Activated CD4-positive, alpha-beta memory T cell treated with anti-CD3 and anti-CD28 coated beads, Interleukin-2, amount 10 ng/mL, durations not matched to agents 7 days and 5 days (primary cell): ENCODE measurements at places on chromosomes 2 and 18. TPM values are rescaled to one million over a fixed set of nuclear protein-coding genes. Genes with fewer than 3 reads are reported as not detected.
A peak's percentile ranks its signal among the peaks of the same experiment; 100 is the strongest.

- DNase-seq, result no peak
Observed at GRCh38 chr2:27714851-27715291, 51.2 kb downstream of the SLC4A1AP start.

DNA sequence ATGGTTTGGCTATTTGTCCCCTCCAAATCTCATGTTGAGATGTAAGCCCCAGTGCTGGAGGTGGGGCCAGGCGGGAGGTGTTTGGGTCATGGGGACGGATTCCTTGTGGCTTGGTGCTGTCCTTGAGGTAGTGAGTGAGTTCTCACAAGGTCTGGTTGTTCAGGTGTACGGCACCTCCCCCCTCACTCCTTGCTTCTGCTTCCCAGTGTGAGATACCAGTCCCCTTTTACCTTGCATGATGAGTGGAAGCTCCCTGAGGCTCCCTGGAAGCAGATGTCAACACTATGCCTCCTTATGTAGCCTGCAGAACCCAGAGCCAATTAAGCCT is 232.6 kb downstream of the LDLRAD4 start:
- no peak for DNase-seq

DNA sequence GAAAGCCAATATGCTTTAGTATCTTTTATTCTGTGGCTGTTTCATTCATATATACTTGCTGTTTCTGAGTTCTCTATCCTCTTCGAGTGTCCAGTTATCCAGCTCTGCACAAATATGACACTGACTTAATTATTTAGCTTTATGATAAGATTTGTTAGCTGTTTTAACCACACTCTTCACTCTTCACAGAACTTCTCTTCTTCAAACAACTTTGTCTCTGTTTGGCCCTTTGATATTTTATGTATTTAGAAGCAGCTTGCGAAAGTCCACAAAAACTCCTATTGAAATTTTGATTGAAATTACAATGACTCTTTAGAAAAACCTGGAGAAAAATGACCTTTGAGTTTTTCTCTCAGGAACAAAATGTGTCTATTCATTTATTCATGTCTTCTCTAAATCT is 407.0 kb downstream of the CPS1 start:
- no peak for DNase-seq

DNA sequence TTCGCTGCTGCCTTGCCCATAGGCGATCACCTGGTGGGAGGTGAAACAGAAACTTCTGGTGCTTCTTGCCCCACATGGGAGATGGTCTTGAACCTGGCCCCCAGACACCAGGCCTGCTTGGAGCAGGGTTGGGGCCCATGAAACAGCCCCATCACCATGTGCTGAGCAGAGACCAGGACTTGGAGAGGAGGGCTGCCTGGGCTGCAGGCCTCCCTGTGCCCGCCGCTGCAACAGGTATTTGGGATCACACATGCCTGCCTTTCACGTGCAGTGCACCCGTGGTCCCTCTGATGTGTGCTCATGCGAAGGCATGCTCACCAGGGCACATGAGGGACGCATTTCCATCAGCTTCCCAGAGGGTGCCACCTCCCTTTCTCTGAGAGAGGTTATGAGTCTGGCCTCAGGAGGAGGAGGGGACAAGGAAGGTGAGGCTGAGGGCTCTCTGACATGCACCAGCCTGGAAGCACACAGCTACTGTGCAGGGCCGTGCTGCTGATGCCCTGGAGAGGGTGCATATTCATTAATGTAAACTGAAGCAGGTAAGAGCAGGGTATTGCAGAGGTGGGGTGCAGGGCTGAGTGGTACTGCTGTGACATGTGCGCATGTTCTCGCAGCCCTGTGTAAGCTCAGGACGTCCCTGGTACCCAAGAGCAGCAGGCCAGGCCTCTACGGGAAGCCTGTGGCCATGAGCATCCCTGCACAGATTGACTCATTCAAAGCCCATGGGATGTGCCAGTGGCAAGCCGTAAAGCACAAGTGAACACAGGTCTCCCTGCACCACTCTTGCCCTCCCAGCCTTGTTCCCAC is 4.2 kb upstream of the OXER1 start:
- no peak for DNase-seq

GRCh38 chr2:124633812-124634211 is 608.7 kb downstream of the CNTNAP5 start:
- DNase-seq, result no peak

DNA sequence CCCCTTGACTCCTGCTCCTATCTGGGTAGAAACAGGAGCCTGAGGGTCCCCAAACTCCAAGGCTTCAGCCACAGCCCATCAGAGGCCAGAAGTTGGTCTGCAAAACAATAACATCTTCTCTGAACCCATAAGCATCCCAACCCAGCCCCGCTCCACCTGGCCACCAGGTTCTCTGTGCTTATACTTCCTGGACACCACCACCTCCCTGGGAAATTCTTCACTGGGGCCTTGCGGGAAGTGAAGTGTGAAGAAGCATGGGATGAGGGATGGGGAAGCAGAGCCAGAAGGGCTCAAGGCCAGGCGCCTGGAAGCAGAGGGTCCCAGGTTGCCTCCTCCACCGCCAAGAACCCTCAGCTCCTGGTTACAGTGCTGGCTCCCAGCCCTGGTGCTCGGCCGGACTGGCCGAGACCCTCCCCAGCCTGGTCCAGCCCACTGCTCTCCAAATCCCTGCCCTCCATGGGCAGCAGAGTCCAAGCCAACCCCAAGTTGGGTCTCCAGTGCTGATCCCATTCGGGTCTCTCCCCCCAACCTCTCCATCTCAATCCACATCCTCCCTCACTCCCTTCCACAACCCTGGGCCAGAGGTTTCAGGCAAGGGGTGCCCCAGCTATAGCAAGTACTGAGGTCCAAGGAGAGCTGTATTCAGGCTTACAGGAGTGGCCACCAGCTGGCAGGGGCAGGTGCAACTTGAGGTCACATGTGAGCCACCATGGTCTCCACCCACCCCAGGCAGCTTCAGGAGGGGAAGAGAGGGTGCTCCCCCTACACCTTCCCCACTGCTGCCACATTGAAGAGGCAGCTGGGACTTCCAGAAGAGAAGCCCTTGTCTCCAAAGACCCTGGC is 60.7 kb downstream of the TNS1 start:
- no peak for DNase-seq

- DNase-seq, result no peak
Observed at GRCh38 chr2:127101756-127102477, 5.0 kb downstream of the BIN1 start.

DNA sequence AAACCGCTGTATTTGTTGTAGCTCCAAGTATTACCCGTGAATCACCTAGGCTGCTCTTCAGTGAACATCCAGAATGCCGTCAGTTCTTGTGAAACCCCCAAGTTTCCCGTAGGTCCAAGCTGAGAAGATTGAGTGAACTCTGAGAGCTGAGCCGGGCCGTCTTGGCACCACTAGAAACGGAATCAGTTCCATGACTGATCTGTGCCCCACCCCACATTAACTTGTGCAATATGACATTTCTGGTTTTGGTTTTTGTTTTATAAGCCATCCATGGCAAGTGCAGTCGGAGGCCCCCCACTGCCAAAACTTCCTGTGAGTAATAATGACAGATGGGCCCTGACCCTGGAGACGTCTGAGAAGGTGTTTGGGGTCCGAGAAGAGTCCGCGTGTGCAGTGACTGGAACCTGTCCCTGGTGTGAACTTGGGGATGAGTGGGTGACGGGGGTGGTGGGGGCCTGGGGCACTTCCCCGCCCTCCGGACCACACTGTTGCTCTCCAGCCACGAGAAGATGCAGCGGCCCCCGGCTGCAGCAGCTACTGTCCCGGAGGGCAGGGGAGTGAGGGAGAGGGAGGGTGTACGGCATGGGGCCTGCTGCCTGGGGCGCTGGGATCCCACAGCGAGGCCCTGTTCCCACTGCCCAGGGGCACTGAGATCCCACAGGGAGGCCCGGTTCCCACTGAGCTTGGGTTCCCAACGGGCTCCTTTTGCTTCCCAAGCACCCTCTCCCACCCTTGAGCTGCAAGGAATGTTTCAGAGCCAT is 26.5 kb downstream of the NFATC1 start:
- DNase-seq, result no peak

DNA sequence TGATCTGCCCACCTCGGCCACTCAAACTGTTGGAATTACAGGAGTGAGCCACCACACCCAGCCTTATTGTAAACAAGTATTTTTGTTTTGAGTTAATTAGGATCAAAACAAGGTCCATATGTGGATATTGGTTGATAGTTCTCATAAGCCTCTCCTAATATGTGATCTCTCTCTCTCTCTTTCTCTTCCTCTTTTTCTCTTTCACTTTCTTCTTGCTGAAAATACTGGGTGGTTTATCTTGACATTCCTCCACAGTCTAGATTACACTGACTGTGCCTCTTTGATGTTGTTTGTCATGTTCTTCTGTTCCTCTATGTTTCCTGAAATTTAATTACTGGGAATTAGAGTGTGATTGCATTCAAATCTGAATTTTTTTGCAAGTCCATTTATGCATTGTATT is 547.5 kb upstream of the NRXN1 start:
- DNase-seq, result no peak

- no peak for DNase-seq
Observed at GRCh38 chr2:12903272-12903671, 186.5 kb downstream of the TRIB2 start.

DNA sequence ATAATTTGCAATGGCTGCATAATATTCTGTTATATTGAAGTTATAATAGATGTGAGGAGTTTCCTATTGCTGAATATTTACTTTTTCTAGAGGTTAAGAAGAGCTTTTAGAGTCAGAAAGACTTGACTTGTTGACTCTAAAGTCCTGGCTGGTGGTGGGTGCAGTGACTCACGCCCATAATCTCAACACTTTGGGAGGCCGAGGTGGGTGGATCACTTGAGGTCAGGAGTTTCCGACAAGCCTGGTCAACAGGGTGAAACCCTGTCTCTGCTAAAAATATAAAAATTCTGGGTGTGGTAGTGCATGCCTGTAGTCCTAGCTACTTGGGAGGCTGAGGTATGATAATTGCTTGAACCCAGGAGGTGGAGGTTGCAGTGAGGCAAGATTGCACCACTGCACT is 33.9 kb upstream of the ATIC start:
- no peak for DNase-seq

- peak; percentile 30 for DNase-seq
Observed at GRCh38 chr18:59272891-59273758, at the start of gene RAX. TSS of gene RAX (minus strand) at chr18:59273454. CDS start at chr18:59273206, 248 bp downstream.

DNA sequence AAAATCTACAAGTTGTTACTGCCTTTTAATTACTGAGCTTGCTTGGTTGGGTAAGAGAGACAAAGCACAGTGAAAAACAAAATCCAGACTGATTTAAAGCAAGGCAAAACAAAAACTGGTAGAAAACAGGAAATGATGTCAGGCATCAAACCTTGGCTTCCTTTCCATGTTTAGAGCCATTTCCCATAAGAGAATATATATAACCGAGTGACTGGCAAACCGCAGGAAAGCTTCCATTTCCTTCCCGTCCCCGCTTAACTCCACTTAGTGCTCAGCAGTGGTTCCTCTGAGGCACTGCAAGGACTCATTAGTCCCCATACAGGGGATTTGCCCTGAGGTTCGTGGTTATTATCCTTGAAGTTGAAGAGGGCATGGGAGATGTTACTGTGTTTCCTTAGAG is 446.3 kb downstream of the LPIN1 start:
- peak; percentile 17 for DNase-seq

- DNase-seq, result no peak
Observed at GRCh38 chr2:133378928-133379549, 189.2 kb downstream of the NCKAP5 start.

- DNase-seq, result no peak
Observed at GRCh38 chr18:5879479-5879882, 15.8 kb downstream of the TMEM200C start.

GRCh38 chr2:164808776-164809175 is 32.8 kb downstream of the COBLL1 start:
- DNase-seq, result no peak

- DNase-seq, result no peak
Observed at GRCh38 chr2:231513746-231514224, 16.5 kb downstream of the NMUR1 start.

DNA sequence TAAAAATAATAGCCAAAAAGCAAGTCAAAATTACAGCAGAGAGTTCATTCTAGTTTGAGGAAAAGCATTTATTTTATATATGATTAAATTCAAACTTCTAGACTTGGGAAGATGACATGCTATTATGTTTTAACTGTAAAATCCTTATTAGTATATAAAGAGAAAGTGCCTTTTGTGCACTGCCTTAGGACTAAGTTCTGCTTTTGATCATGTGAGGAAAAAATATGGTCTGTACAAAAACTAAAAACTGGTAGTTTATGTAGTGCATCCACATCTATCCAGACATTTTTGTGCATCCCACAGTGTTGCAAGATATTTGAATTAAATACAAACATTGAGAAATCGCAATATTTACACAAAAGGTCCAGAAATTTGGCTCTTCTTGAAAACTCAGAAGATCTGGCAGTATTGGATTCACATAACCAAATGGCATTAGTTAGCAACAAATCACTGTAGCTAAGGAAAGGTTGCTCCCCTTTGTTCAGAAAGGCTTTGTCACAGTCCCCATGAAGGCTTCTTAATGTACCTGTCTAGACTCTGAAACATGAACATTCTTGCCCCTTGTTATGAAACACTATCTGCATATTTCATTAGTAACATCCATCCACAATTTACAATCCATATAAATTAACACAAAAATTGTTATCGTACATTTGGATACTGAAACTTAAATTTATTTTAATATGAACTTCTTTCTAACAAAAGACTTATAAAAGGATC is 2.2 kb downstream of the MMADHC start:
- no peak for DNase-seq

DNA sequence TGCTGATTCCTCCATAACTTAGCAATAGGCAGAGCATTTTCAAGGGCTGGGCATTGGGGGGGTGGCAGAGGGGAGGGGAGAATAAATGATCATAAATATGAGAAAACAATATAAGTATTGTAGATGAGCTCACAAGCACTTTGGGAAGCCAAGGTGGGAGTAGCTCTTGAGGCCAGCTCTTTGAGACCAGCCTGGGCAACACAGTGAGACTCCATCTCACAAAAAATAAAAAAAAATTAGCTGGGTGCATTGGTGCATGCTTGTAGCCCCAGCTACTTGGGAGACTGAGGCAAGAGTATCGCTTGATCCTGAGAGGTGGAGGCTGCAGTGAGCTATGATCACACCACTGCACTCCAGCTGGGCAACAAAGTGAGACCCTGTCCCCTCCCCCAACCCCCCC is 75.9 kb downstream of the MYCN start:
- DNase-seq, result no peak

DNA sequence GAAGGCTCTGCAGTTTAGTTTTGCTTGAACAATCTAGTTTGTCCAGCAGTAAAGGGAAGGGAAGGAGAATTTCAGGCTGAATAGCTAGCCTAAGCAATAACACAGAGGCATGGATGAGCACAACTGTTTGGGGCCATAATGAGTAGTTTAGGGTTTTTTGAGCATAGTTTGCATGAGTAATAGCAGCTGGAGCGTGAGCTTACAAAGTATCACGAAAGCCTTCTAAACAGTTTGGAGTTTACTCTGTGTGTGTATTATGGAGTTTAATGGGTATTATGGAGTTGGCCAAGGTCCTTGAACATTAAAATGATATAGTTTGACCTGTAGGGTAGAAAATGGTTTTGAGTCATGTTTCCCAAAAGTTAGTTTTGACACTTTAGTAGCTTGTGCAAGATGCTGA is 782.3 kb downstream of the ERBB4 start:
- no peak for DNase-seq

- DNase-seq, result no peak
Observed at GRCh38 chr2:60554646-60555065, 1.2 kb upstream of the BCL11A start.

Gene NEMP2
- 18.9 TPM for total RNA-seq

Gene REEP1
- not detected for total RNA-seq

Gene SERPINB10
- total RNA-seq, result not detected

Gene LONRF2
- total RNA-seq, result 0.08 TPM

Gene MREG
- total RNA-seq, result 12.6 TPM

Gene RNU2-63P
- total RNA-seq, result 14.6 TPM

Gene PLB1
- 1.1 TPM for total RNA-seq

Gene UGT1A8
- total RNA-seq, result not detected

Gene UGT1A3
- not detected for total RNA-seq

Gene C2orf80
- not detected for total RNA-seq

Gene MALT1
- 41.0 TPM for total RNA-seq
